ENCODE measurements at places on chromosomes 12 and 14.

DNA sequence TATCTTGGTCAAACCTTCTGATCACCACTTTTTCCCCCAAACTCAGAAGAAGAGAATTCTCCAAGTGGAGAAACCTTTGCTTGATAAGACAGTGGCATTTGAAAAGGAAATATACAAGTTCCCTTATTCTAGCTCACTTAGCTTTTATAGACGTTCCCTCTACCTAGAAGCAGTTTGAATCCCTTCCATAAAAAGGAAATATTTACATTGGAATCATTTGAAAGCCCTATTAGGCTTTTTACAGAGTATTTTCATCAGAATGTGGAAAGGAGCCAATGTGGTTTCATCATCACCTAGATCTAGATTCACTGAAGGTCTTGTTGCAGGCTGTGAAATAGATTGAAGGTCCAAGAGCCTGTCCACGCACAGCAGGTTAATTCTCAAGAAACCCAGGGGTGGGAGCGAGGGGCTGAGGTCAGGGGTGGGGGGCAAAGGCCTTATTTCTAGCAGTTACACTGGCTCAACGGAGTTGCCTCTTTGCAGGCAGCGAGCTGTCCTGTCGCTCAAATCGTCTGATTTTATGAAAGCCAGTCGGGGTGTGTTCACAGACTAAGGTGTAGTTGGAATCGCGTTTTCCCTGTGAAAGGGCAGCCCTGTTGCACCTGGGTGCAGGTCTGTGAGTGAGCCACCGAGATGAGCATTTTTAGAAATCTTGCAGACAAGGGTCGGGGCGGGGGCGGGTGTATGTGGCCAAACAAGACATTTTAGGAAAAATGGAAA lies 45.6 kb downstream of the AACS start:
- peak; percentile 83 for DNase-seq

DNA sequence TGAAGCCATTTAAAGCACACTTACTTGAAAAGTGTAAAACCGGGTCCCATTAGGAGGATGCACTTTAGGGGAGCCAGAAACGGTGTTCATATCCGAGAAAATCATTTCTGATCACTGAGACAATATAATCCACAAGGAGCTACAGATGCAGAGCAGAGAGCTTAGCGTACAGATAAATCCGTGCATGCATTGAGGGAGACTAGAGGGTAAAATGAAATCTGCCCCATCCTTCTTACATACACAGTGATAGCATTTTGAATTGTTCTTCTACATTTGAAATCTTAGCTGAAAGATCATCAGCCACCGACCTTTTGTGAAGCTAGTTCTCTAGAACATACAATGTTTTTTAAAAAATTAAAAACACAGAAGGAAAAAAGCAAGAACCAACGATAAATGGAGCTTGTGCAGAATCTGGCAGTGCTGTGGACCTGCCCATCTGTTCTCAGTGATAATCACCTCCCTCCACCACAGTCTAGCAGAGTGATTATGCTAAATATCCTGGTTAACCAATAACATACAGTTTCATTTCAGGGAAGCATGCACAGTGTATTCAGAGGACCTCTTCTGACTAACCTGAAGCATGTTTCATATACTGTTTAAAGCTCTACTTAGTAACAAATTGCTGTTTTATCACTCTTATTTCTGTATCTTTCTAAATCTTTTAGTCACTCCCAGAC lies 161.1 kb downstream of the PPFIA2 start:
- peak; percentile 2 for DNase-seq

- no peak for DNase-seq
Measured at GRCh38 chr12:97142737-97143410, 235.8 kb downstream of the NEDD1 start.

DNA sequence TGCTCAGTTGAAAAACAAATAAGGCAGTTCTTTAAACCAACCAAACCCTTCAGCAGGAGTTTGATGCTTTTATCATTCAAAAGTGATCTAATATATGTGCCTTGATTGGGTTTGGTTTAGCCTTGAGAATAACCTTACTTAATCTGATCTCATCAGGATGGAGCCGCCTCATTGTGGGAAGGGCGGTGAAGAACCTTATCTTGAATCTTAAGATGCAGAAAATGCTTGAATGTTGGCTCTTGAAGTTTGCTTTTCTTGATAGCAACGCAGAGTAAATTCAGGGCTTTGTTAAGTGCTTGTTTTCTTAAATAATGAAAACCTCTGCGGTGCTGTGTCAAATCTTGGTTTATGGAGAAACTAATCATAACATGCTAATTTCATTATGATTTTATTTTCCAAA lies 138.2 kb downstream of the MON2 start:
- DNase-seq, result peak; percentile 49

DNA sequence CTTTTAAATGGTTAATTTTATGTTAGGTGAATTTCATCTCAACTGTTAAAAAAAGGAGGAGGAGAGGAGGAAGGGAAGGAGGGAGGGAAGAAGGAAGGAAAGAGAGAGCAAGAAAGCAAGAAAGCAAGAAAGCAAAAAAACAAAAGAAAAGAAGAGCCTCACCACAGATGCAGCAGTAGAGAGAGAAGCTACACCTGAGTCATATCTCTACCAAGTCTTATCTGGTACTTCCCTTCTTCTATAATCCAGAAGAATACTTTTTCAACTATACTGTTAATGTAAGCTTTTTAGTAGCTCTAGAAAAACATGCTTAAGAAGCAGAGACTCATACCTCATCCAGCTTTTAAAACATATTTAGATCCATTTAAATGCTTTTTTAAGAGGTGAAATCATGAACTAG lies 5.6 kb upstream of the IL26 start:
- DNase-seq, result peak; percentile 11

- DNase-seq, result no peak
Measured at GRCh38 chr14:103840014-103840413, 7.4 kb downstream of the PPP1R13B start.

- DNase-seq, result no peak
Measured at GRCh38 chr12:89448526-89448925, 76.1 kb downstream of the GALNT4 start.

DNA sequence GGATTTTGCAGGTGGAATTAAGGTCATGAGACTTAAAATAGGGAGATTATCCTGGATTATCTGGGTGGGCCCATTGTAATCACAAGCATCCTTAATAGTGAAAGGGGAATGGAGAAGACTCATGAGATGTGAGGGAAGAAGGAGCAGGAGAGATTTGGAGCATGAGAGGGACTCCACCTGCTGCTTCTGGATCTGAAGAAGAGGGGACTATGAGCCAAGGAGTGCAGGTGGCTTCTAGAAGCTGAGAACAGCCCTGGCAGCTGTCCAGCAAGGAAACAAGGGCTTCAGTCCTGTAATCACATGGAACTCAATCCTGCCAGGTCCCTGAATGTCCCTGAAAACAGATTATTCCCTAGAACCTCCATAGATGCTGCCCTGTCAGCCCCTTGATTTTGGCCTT lies 67.8 kb downstream of the PELI2 start:
- DNase-seq, result no peak

DNA sequence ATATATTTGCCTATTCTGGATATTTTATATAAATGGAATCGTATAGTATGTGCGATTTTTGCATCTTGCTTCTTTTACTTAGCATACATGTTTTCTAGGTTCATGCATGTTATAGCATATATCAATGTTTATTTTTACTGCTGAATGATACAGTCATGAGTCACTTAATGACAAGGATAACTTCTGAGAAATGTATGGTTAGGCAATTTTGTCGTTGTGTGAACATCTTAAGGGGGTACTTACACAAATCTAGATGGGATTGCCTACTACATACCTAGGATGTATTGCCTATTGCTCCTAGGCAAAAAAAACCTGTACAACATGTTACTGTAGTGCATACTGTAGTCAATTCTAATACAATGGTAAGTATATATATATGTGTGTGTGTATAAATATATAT lies 8.8 kb downstream of the USP15 start:
- DNase-seq, result peak; percentile 76

DNA sequence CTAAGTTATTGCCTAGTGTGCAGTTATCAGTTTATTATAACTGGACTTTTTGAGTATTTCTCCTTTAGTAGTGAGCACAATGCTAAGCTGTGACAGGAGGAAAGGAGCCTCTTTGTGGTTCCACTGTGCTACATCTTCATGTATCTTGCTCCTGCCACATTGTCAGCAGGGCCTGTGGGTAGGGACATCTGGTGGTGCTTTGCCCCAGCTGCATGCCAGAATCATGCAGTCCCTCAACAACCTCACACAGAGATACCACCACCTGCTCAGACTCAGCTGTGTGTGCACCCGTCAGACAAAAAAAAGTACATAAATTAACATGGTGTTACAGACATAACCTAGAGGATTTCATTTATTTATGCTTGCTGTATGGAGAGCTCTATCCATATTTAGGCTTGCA lies 51.1 kb downstream of the MIS18BP1 start:
- peak; percentile 53 for DNase-seq

GRCh38 chr14:22852940-22853767 lies 16.8 kb downstream of the MMP14 start:
- DNase-seq, result peak; percentile 91

DNA sequence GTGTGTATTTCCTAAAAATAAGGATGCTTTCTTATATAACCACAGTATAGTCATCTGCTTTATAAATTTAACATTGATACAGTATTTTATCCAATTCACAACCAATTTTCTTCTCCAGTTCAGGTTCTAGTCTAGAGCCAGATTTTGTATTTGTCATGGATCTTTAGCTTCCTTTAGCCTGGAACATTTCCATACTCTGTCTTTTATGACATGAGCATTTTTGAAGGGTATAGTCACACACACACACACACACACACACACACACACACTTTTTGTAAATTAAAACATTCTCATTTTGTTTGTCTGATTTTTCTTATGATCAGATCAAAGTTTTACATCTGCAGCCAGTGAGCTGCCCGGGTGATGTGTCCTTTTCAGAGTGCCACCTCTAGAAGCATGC lies 25.4 kb downstream of the CGRRF1 start:
- peak; percentile 13 for DNase-seq

GRCh38 chr14:68639000-68639757 lies 153.7 kb downstream of the ZFP36L1 start:
- DNase-seq, result no peak

GRCh38 chr14:22978487-22978837 lies 3.9 kb downstream of the AJUBA start:
- DNase-seq, result no peak

- DNase-seq, result no peak
Measured at GRCh38 chr12:13093191-13093847, 10.1 kb downstream of the GSG1 start.

GRCh38 chr12:21416511-21417121 lies 20.8 kb upstream of the PYROXD1 start:
- peak; percentile 50 for DNase-seq

DNA sequence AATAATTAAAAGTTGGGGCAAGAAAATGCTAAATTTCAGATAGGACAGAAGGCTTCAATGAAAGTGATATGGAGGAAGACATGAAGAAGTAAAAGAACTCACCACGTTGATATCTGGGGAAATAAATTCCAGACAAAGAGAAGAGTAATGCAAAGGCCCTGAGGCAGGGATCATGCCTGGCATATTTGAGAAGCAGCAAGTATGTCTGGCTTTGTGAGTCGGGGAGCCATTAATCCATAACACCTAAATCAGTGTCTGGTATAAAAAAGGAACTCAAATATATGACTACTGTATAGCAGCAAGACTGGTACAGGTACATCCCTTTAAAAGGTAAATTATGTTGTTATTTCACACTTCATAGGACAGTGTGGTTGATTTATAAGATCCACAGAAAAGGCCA lies 16.4 kb downstream of the BAZ1A start:
- DNase-seq, result no peak

Measured in choroid plexus epithelial cell (primary cell).